ENCODE measurements at places on chromosomes 11 and 22.

DNA sequence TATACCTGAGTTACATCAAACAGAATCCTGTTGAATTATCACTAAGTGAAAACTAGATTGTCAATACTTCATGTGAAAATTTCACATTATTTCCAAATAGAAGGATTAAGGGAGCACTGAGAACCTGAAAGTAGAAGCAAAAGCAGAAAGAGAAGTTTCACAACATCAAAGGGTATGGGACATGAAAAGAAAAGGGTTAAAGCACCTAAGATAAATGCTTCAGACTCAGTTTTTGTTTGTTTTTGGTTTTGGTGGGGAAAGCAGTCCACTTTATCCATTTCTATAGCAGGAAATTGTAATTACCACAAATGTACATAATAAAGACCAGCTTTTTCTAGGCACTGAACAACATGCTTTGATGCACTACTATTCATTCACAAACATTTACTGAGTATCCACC, 1069.7 kb upstream of the CCDC90B start:
- no peak for DNase-seq

- no peak for DNase-seq
Observed at GRCh38 chr22:41848468-41848867, 15.6 kb downstream of the SREBF2 start.

DNA sequence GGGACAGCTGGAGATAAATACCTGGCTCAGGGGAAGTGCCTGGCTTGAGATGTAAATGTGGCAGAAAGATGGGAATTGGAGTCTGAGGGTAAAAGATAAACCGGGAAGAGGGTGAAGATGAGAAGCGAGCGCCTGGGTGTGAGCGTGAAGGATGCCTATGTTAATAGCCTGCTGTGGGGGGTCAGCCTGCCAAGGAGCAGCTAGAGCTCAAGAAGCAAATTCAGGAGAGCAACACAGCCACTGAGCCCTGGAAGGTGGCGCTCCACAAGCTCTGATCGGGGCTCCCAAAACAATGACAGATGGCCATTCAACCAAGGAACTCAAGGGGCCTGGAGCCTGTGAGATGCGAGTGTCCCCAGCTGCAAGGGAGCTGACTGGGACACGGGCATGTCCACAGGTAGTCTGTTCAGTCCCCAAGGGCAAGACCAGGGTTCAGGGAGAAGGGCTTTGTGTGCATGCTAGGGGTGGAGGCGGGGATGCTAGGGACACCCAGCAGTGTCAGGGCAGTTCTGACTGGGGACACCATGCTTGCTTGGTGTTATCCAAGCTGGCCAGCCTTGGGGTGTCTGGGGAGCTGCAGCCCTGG, 2.8 kb downstream of the GSC2 start:
- no peak for DNase-seq

- no peak for DNase-seq
Observed at GRCh38 chr11:113906516-113906915, 1.9 kb downstream of the HTR3B start.

- DNase-seq, result peak; percentile 48
Observed at GRCh38 chr11:33936725-33937604, 45.1 kb upstream of the LMO2 start.

DNA sequence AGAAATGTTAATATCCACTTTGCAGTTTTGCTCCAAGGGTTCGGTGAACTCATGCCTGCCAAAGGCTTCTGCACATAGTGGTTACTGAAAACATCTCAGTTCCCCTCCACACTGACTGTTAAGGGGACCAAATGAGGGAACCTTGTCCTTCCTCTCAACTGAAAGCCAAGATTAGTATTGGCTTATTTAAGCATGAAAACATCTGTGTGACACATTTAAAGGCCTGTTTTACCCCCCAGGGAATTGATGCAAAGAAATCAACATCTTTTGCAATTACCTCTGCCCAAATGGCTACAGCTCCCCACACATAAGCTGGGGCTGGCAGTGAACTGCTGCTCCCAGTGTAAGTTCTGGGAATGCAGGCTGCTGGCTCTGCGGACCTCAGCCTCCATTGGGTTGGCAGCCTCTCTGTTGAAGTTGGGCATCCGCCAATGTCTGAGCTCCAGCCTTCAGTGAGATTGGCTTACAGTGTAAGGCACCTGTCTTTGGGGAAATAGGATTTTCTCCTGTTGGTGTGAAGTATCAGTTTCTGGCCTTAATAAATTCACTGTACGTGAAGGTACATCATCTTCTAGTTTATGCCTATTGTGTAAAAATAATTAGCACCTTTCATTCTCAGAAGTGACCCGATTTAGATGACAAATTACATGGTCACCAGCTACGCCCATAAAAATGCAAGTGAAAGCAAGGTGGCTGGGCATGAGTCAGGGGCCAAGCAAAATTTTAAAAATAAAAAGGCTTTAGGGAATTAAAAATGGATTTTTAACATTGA, 213.4 kb upstream of the SYN3 start:
- DNase-seq, result no peak

DNA sequence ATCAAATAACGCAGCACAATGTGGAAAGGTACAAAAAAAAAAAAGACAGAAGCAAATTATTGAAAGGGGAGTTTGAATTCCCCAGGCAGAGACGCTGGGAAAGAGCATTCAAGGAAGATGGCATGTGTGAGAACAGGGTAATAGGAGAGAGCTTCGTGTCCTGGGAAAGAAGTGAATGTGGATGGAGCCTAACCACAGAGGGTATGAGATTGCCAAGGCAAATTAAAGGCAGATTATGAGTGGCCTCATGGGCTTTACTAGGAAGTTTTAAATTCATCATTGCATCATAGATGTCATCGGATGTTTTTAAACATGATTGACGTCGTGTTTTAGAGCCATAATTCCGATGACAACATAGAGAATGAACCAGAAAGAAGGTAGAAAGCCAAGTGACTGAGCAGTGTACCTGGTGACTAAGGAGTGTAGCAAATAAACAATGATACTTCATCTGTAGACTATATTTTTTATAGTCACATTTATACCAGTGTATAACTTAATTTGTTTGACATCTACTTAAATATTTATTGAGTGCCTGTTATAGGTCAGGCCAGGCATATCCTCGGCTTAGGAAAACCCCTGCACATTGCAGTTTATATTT, 151.4 kb downstream of the MSANTD4 start:
- DNase-seq, result peak; percentile 45

GRCh38 chr22:44773082-44773481, 20.7 kb downstream of the ARHGAP8 start:
- no peak for DNase-seq

GRCh38 chr11:108496643-108497256, 1.4 kb downstream of the POGLUT3 start:
- no peak for DNase-seq

- DNase-seq, result no peak
Observed at GRCh38 chr22:32534252-32535235, 59.9 kb downstream of the FBXO7 start.

- DNase-seq, result no peak
Observed at GRCh38 chr22:30664798-30665197, 2.9 kb downstream of the DUSP18 start.

- DNase-seq, result no peak
Observed at GRCh38 chr11:64321533-64321932, 3.6 kb downstream of the PRDX5 start.

Data from DMS153 (cell line).